ENCODE measurements at places on chromosomes 7 and 10. TPM values are rescaled to one million over a fixed set of nuclear protein-coding genes. Genes with fewer than 3 reads are reported as not detected.
A peak's percentile ranks its signal among the peaks of the same experiment; 100 is the strongest.

FAM131B gene
- total RNA-seq: 0.57 TPM

CAMK2B gene
- not detected for total RNA-seq

ADAM22 gene
- total RNA-seq: 26.4 TPM

CPVL gene
- total RNA-seq: 15.6 TPM

CCDC3 gene
- total RNA-seq: 32.4 TPM

DNA sequence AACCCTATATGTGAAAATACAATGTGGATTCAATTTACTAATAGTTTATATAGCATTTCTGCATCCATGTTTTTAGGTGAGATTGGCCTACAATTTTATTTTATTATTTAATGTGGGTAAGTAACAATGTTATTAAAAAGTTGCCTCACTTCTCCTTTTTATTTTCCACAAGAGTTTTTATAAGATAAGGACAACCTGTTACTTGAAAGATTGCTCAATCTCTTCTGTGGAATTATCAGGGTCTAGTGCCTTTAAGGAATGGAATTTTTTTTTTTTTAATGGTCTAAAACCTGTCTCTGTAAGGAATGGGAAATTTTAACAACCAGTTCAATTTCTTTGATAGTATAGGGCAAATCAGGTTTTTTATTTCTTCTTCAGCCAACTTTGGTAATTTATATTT is 53.9 kb upstream of the RAB18 start:
- DNase-seq: no peak

GRCh38 chr10:44173608-44173894 is 211.3 kb downstream of the CXCL12 start:
- no peak for DNase-seq

GRCh38 chr7:116258734-116259133 is 48.4 kb downstream of the TES start:
- DNase-seq: peak; percentile 47

DNA sequence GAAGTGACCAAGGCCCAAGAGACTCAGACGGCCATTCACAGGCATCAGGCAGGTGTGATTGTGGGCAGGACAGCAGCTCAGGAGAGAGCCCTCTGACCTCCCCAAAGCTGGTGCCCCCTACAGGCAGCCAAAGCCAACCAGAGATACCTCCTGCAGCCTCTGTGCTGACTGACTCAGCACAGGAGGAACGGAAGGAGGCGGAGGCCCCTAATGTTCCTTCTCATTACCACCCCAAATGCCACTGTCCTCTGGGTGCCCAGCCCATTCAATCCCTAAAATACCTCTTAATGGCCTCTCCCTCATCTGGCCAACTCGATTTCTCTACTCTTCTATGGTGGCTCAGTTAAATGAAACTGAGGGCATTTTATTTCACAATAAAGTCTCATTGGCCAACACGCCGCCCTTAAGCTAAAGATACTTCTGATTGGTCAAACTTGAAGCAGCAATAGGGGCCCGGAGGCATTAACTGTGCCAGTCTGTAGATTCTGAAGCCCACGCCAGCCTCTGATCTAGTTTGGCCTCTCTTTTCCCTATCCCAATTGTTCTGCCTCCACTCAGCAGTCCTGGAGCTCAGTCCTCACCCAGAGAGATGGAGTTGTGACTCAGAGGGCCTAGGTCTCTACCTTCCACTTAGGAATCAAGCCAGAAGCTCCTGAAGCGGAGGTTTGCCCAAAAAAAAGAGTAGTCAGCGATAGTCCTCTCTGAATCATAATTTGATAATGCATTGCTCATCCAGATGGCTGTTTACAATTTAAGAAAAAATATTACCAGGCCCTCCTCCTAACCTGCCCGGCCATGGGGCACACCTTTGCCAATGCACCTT is 1.2 kb downstream of the CYREN start:
- peak; percentile 56 for DNase-seq

DNA sequence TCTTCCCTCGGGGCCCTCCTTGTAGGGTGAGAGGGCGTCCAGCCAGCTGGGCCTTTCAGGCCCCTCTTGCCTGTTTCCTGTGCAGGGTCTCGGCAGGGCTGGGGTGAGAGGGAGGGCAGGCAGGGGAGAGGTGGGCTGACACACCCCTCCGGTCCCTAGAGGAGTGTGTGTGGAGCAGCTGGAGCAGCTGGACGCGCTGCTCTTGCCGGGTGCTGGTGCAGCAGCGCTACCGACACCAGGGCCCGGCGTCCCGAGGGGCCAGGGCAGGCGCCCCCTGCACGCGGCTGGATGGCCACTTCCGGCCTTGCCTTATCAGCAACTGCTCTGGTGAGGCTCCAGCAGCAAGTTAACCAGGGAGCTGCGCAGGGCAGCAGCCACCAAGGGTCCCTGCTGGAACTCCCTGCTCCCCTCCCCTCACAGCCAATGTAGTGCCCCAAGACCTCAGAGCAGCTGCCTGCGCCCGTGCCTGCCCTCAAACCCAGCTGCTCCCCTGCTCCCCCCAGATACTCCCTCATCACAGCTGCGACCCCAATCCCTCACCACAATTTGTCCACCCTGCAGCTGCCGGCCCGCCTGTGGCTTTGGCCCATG is 15.7 kb upstream of the ZNF862 start:
- DNase-seq: no peak

DNA sequence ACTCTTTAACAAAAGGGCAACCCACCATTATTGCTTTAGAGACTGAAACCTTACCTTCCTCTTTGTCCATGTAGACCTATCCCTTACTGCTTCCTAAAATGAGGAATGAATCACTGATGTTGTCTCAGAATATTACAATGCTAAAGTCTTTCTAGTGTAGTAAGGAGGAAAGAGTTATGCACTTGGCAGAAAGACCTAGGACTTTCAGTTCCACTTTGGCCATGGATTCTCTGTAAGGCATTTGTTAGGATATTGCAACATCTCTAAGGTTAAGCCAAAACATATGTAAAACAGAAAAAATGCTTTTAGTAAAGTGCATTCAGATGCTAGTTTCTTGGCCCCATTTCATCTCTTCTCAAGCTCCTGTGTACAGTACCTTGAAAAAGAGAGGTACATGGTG is 230.9 kb downstream of the PARD3 start:
- no peak for DNase-seq

DNA sequence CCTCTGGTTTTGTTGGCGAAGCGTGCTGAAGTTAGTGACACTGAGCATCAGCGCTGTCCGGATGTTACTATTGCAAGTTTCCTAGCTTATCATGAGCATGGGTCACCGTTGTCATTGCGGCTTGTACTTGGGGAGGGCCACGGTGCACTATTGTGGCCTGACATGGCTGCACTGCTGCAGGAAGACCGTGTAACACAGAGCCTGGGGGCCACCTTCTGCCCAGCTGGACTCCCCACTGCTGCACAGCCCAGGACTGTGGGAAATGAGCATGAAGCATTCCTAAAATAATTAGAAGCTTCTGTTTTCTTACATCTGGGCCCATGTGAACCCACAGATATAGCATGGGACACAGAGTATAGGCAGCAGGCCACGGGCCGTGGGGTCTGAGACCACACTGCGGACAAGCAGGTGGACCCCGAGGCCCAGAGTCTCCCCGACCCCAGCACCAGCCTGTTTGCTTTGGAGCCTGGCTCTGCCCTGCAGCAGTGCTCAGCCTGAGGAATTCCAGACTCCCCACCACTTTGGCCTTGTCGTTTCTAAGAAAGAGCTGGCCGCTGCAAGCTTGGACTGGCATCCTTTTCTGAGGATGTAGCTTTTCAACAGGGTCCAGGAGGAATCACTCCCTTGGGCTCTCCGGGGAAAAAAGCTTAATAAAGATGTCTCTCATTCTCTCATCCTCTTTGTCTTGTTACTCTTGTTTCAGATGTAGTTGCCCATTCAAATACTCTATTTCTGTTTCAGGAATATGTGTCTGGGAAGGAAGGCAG is 179.2 kb downstream of the CCDC3 start:
- DNase-seq: no peak

- no peak for DNase-seq
Observed at GRCh38 chr7:83475420-83475819, 173.5 kb downstream of the SEMA3E start.

Measured in ureter (tissue), 1 donor.